ENCODE measurements at places on chromosomes 12 and 14. TPM values are rescaled to one million over a fixed set of nuclear protein-coding genes. Genes with fewer than 3 reads are reported as not detected.

DNA sequence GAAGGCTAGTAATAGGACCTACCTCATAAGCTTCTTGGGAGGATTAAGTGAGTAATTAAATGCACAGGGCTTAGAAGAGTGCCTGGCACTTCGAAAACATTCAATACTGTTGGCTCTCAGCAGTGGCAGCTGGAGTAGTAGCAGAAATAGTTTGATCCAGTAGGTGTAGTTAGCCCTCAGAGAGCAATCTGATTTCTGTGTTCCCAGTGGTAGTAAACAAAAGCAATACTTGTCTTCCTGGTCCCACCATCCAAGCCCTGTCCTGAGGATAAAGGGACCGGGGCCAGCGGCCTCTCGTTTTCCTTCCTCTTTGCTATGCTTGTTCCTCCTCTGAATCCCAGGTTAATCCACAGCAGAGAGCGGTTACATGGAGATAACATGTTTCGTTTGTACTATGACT, 131.6 kb downstream of the SAMD4A start:
- DNase-seq, result no peak

DNA sequence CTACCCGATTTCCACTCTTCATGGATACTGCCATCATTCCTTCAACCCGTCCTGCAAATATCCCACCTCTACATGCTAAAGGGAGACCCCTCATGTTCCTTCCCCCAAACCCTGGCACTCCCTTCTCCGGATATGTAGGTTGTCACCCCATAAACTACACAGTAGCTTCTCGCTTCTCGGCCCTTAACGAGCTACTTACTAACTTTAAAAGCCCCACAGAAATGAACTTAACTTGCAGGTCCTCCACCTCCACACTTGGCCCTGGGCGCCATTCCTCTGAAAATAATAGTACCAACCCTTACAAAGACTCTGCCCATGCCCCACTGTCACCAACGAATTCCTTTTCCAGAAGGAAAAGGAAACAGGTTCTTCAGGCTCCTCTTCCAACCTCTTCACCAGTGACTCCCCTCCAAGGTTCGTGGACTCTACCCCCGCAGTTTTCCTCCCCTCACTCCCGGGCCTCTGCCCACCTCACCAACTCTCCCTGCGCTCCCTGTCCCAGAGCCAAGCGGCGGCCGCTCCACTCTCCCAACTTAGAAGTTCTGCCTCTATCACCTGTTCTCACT, 1.2 kb downstream of the SPPL3 start:
- no peak for DNase-seq

Gene HEBP1
- total RNA-seq, result 55.2 TPM

- DNase-seq, result no peak
Observed at GRCh38 chr14:23766737-23767401, 130.7 kb downstream of the DHRS2 start.

DNA sequence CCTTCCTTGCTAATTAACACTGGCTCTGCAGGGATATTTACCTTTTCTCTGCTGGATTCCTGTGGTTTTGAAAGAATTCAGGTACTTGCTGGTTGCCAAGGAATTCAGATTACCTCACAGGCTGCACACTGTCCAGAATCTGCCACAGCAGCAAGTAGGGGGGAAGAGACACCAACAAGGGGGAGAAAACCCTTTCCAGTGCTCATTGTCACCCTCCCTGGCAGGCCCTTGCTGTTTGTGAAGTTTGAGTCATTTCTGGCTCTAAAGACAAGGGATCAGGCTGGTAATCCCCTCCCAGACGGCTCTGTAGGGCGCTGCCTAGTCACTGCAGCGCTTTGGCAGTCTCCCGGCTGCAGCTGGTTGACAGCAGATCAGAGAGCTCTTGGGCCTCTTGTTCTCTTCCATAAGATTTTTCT, 50.8 kb downstream of the TTLL5 start:
- peak; percentile 71 for DNase-seq

DNA sequence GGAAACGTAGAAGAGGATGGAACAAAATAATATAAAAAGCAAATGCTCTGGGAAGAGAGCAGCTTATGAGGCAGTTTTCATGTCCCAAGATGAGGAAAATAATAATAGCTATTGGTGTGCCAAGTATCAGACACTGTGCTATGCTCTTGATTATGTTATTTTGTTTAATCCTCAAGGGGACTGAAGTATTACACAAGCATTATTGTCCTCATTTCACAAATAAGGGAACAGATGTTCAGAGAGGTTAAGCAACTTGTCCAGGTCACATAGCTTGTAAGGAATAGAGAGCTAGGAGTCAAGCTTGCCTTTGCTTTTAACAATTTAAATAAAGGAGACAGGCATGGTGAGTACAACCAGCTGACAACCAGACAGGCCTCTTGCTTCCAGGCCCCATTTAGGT, 26.9 kb upstream of the LTBP2 start:
- no peak for DNase-seq

Gene TMEM229B
- 0.19 TPM for total RNA-seq

Gene MED6
- 55.5 TPM for total RNA-seq

Gene CPNE6
- total RNA-seq, result not detected

DNA sequence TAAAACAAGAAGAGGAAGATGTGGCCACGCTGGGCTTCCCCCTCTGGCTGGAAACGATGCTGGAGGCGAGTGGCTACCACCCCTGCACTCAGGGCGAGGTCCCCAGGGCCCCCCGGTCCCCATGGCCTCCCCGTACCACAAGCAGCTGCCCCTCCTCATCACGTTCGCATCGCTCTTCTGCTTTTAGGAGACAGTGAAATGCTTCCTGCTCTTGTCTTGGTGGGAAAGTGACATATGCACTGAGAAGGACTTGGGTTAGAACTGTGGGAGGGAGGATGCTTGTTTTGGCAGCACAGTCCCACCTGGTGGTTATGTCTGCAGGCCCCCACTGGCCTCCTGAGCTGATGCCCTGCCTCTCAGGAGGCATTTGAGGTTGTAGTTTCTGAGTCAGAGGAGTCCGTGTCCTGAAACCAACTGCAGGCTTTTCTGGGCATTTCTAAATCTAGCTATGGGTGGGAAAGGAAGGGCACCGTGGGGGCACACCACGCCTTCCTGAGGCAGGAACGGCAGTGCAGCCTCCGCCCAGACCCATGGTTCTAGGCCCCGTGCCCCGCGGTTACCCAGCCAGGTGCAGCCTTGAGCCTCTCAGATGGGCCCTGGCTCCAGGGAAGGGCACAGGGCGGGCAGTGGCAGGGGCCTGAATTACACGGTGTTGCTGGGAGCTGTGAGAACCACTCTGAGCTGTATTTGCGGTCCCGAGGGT, 139.3 kb downstream of the ADGRD1 start:
- DNase-seq, result peak; percentile 30

Measured in Caco-2 (cell line).